ENCODE measurements at places on chromosomes 7 and 10.

DNA sequence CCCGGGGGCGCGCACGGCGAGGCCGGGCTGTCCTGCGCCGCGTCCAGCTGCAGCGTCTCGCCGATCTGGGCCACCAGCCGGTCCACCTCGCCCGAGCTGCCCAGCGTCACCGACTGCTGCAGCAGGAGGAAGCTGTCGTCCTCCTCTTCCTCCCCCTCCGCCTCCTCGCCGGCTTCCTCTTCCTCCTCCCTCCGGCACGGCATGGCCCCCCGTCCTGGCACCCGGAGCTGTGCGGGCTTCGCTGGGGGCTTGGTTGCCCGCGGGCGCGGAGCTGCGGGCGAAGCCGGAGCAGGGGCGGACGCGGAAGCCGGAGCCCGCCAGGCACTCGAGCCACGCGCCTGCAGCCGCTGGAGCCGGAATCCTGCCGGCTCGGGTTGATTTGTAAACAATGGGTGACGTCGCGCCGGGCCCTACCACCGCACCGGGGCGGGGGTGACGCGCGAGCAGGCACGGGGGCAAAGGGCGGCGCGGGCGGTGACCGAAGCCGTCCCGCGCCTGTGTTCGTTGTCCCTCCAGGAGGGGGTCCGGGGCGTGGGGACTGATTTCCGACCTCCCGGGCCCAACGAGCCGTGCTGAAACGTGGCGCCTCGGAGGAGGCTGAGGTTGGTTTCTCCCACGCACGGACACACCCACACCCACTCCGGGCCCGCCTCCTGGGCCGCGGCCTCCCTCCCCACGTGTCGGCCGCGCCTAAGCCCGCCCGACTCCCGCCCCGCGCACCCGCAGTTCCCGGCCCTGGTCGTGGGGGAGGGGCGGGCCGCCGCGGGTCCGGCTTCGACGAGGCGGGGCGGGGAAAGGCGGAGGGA, at the start of gene FRAT2:
FRAT2 (minus strand) TSS at position 360 of the 806 bp plus-strand sequence; CDS start at position 203, 157 bp downstream.
- peak; percentile 81 for DNase-seq

DNA sequence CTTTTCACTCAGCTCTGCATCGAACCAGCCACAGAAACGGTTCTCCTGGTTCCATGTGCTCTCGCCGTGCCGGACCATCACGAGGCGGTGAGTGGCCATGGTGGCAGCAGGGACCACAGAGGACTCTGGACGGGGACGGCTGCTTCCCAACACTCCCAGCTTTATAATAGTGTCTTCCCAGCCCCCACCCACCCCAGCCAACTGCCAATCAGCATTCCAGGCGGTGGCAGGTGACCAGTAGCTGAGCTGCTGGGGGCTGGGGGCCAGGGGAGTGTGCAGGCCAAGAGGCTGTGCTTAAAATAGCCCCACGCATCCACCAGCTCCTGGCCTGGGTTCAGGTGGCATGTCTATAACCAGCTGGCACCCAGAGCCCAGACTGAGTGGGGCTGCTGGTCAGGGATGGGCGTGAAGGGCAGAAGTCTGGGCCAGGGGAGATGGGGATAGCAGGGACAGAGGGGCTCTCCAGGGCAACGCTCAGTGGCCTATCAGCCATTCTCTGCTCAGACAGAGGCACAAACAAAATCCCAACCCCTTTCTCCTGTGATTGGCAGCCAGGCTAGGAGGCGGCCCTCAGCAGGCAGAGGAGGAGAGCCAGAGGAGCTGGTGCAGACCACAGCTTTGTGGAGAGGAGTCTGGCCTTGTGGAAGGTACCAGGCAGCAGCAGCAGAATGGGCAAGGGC, at the start of gene PGAM2:
PGAM2 (minus strand) TSS at position 137 of the 680 bp plus-strand sequence; CDS start at position 99, 38 bp downstream.
- no peak for DNase-seq

DNA sequence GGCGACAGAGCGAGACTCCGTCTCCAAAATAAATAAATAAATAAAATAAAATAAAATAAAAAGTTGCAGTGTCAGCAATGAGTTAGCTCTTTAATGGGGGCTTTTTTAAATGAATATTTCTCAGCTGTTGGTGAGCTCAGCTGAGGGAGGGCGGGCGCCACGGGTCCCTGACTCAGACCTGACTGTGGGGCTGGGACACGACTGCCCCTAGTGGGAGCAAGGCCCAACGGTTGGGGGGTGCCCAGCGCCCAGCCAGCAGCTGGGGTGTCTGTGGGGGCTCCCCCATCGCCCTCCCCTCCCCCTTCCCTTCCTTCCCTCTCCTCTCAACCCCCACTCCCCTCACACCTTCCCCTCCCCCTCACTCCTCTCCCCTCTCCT, 46.6 kb downstream of the PWWP2B start:
- peak; percentile 62 for DNase-seq

DNA sequence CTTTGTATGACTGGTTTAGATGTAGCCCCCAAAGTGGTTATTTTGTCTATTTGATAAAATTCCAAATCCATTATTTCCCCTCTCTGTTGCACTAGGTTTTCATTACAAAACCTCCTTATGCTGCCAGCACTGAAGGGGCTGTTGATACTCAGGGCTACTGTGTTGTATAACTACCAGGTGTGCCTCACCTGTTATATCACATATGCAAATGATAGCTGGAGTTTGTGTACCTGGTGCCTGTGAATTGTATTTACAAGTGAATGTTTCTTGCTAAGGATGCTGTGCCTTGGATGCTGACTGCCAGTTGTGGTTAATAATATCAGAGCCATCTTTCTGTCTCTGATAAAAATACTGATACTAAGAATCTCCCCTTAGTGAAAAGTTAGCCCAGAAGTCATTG, 84.8 kb upstream of the CCDC6 start:
- no peak for DNase-seq

GRCh38 chr7:151518105-151518946, 1.4 kb downstream of the RHEB start:
- DNase-seq = peak; percentile 55

DNA sequence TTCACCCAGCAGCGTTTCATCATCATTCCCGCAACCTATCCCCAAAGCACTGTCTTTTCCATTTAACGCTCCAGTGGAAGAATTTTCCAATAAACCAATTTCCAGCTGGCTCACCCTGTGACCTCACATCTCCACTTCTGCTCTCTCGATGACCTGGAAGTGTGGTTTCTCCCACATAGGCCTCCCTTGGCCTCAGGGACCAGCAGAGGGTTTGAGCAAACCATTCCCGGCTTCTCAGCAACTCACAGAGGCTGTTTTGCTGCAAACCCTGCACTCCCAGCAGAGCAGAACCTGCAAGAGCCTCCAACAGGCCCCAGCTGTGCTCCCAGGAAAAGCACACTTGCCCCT, 523.0 kb upstream of the FOXK1 start:
- DNase-seq = no peak

DNA sequence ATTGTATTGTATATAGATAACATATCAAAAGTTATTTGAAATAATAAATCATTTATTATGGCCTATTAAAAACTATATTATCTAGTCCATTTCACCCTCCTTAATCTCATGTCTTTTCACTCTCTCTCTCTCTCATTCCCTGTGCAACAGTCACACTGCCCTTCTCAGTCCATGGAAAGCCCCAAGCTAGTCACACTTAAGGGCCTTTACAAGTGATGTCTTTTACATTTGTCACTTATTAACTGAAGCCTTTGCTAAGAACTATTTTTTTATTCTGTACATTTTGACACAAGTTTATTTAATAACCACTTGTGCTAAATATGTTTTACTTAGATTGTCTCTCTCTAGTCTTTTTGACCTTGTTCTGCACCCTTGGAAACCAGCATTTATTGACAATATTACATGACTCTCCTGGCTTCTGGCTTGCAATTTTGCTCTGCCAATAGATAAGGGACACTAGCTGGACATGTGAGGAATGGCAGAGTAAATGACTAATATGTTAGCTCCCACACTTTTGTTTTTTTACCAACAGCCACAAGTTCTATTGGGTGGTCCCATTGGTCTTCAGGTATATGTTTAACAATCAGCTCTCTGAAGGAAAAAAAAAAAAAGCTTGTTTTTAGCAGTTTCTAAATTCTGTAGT, 706.8 kb upstream of the POT1 start:
- no peak for DNase-seq

- DNase-seq = no peak
These were observed 180.3 kb downstream of the ELFN1 start for GRCh38 chr7:1850111-1850975.

- no peak for DNase-seq
These were observed 324.7 kb upstream of the ZMIZ1 start for GRCh38 chr10:78744056-78744455.

DNA sequence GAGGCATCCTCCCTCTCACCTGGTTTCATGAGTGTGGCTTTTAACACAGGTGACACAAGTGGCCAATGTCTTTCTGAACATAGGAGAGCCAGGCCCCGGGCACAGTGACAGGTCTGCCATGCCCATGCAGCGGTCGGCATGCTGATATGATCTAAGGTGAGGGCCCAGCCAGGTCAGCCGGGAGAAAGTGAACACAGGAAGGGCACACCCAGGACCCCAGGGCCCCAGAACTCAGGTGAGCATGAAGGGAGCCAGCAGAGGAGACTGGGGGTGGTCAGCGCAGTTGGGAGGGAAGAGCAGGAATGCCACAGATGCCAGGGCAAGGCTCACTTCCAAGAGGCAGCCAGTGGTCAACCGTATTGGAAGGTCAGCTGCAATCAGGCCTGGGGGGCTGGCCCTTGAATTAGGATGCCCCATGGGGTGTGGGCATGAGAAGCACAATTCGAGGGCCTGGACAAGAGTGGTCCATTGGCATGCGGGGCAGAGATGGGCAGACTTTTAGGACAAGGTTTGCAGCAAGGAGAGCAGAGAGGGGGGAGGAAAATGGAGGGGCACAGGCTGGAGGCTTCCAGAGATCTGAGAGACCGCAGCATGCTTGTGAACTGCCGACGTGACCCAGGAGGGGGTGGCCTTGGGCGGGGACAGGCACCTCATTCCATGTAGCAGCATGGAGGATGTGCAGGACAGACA, 3.9 kb upstream of the INPP5A start:
- DNase-seq = no peak

GRCh38 chr7:35508623-35509400, 186.1 kb downstream of the HERPUD2 start:
- DNase-seq = no peak

DNA sequence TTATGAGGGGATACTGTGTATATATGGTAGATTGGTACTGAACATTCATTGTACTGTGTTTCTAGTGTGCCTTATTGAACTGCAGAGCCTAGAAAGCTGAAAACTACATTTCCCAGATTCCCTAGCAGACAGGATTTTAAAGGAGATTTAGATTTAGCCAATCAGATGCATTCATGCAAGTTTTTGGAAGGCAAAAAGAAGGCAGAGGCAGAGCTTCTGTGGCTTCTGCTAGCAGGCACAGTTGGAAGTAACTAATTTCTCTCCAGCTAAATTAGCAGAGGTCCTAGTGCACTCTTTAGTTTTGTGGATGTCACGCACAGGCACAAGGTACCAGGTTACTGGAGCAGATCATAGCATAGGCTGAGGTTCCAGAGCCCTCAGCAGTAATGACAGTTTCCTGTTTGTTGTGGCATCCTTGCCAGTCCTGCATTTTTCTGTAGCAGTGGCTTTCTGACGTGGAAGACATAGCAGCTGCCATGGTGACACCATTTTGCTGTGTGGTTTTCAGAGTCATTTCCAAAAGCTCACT, 83.7 kb upstream of the CCDC71L start:
- no peak for DNase-seq

Measured in activated T-cell treated with anti-CD3 and anti-CD28 coated beads for 24 hours (primary cell).